COR-L47 (cell line): ENCODE measurements at places on chromosomes 7 and 10.

- no peak for DNase-seq
These were observed 51.2 kb upstream of the GTF2I start for GRCh38 chr7:74606101-74606908.

- DNase-seq, result no peak
These were observed 24.3 kb downstream of the GDI2 start for GRCh38 chr10:5788969-5789368.

- no peak for DNase-seq
These were observed 197.9 kb upstream of the BMPER start for GRCh38 chr7:33707427-33707826.

- no peak for DNase-seq
These were observed 73.2 kb upstream of the GTF2I start for GRCh38 chr7:74584160-74584954.

GRCh38 chr10:77004917-77005564, 632.6 kb downstream of the KCNMA1 start:
- no peak for DNase-seq

GRCh38 chr7:151742713-151743480, 134.0 kb downstream of the PRKAG2 start:
- no peak for DNase-seq

GRCh38 chr10:8084799-8085198, 30.3 kb downstream of the GATA3 start:
- DNase-seq, result no peak

GRCh38 chr10:106566873-106567272, 597.6 kb downstream of the SORCS1 start:
- no peak for DNase-seq

DNA sequence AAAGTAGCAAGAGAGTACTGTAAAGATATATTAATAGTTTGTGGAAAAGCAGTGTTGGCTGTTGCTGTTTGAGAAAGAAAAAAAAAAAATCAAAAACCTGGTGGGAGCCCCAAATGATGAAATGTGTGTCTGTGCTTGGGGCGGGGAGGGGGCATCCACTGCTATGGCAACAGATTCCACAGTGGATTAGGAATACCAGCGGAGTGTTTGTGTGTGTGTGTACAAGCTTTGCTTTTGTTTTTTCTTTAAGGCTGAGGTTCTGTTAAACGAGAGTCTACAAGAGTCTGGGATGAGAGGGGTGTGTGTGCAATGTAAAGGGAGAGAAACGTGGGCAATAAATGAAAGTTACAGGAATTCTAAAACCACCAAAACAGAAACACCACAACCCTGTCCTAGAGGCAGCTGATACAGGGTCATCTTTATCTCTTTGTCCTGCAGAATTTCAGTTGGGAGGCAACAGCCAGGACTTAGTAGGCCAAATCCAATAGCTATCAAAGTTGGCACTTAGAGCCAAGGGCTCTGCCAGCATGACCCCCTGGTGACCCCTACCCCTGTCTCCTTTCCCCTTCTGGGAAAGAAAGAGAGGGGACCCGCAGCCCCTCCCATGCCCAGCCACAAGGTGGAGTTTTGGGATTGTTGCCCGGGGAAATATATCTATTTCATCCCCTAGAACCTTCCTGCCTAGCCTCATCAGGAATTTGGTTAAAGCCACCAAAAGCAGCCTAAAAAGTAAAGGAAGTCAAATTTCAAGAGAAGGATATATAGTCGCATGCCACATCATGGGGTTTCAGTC, 85.4 kb downstream of the OSBPL3 start:
- DNase-seq, result no peak

DNA sequence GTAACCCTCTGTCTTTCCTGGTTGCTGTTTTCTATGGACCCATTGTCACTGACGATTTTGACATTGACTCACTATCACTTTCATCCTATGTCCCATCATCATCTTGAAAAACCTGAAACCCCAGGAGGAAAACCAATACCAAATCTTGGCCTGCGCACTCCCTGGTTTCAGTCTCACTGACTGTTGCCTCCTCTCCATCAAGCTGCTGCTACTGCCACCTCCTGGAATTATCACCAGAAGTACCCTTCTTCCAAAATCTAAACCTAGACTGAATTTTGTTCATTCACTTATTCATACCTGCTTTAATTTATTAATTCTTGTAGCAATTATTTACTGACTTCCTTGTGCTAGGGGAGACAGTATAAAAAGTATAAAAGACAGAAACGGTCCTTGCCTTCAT, 44.5 kb upstream of the ACBD5 start:
- no peak for DNase-seq

DNA sequence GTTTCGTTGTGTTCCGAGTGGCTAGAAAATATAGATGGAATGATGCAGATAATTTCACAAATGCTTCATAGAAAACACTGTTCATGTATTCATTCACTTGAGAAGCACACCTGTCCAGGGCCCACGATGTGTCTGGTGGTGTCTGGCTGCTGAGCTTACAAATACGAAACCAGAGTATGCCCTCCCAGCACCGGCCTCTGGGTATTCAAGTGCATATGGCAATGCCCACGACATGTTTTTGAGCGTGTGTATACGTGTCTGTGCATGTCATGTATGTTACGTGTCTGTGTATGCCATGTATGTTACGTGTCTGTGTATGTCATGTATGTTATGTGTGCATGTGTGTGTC, 37.9 kb downstream of the IL2RA start:
- DNase-seq, result no peak

DNA sequence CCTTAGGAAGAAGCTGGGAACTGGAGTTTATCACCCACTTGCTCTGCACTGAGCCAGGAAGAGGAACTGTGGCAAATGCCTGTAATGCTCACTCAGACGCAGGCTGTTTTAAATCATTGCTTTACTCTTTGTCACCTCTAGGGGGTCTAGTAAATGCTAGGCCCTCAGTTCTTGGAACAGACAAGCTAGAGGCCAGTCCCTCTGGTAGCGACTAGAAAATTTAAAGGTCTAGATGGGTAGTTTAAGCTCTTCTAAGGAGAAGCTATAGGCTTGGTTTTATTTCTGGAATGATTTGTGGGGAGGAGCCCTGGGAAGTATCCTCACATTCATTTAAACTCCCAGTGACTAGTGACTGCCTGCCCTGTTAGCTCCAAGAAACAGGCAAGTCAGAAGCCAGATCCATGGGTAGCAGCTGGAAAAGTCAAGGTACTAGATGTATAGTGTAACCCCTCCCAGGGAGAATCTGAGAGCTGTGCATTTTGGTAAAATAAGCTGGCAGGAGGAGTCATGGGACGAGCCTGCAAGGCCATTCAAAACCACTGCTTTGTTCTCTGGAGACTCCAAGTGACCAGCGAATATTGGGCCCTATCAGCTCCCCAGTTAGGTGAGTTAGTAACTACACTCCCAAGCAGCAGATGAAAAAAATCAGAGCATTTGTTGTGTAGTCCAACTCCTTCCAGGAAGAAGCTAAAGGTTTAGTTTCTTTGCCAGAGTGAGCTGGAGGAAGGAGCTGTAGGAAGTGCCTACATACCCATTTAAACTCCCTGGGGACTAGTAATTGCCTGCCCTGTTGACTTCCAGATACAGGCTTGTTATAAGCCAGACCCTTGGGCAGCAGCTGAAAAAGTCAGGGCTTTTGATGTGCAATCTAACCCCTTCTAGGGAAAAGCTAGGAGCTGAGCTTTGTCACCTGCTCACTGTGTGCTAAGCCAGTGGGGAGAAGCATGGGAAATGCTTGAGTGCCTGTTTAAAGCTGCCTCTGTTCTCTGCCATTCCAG, 68.9 kb downstream of the DYNC1I1 start:
- DNase-seq, result no peak

- no peak for DNase-seq
These were observed 646.7 kb downstream of the PARD3 start for GRCh38 chr10:34168439-34168838.

- DNase-seq, result no peak
These were observed 37.1 kb upstream of the EZH2 start for GRCh38 chr7:148921189-148921588.

- DNase-seq, result no peak
These were observed 726 bp downstream of the MCU start for GRCh38 chr10:72692744-72692993.

DNA sequence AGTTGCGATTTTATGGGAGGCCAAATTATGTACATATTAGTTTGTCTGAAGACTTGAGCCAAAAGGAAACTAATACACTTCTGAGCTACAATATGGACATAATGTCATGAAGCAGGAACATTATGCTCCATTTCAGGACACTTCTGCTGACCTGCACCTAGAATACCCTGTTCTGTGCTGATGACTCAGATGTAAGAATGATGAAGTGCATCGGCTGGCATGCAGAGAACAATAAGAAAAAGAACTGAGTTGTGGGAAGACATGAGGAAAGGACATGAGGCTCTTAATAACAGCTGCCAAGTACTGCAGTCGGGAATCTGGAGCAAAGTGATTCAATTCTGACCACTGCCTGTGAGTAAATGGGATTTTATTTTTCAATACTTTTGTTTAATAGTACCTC, 192.9 kb upstream of the VSTM2A start:
- DNase-seq, result no peak

- no peak for DNase-seq
These were observed 5.5 kb upstream of the MNX1 start for GRCh38 chr7:157016024-157016351.

GRCh38 chr10:24080207-24080606, 128.7 kb upstream of the KIAA1217 start:
- no peak for DNase-seq

- DNase-seq, result no peak
These were observed 214.7 kb downstream of the ELFN1 start for GRCh38 chr7:1884583-1885350.

- no peak for DNase-seq
These were observed 64.0 kb downstream of the MTPAP start for GRCh38 chr10:30284865-30285594.

DNA sequence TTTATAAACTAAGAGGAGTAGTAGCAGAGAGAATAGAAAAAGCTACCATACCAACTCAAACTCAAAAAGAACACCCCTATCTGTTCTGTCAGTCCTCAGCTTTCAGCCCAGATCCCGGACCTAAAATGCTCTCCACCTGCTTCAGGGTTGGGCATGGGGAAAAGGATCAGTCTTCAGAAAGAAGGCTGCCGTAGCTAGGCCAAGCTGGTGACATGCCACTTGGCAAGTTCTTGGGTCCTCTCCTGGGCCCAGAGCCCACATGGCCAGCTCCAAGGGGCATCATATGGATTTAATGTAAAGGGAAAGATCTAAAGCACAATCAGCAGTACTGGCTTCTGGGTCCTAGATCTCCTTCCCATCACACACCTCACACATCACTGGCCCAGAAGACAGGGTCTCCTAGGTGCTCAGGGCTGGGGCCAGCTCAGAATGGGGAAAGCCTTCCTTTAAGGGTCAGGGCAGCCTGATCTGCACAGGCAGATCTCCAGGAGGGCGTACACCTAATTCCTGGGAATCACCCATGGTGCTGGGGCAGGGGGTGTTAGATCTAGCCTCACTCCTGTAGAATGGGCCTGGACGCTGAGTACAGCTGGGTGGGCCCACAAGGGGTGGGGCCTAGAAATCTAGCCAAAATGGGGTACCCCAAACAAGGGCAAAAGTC, 2.5 kb downstream of the VAX1 start:
- DNase-seq, result no peak

DNA sequence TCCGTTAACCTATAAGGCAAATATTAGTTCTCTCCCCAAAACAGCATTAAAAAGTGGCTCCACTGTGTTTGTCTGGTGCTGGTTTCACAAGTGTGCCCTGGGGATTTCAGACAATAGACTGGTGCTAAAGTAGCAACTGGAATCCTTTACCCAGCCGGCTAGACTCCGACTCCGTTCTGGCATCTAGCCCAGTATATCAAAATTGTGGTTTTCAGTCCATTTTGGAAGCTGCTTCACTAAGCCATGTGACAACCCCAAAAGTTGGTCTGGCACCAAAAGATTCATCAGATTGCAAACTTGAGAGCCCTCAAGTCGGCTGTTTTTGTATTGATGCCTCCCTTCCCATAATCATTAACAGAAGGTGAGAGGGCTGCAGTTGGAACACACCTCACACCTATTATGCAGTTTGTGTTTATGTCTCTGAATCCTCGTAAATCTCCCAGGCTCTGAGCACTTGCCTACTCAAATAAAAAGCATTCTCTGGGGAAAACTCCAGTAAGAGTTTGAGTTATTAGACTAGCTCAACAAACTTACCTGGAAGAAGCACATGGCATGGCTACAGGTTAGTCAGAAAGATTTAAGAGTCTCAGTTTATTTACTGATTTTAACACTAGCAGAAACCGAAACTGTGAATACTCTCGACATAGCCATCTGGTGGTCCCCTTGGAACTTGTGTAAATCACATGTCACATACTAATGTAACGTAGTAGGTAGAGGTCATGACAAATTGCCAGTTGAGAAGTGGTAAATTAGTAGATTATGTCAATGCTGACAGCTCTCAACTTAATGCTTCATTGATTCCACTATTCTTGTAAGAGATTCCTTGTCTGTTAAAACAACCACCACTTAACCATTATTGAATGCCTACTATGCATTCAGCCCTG, 14.8 kb upstream of the WNT16 start:
- DNase-seq, result peak; percentile 43

GRCh38 chr10:132547421-132547861, 9.9 kb downstream of the INPP5A start:
- DNase-seq, result no peak

DNA sequence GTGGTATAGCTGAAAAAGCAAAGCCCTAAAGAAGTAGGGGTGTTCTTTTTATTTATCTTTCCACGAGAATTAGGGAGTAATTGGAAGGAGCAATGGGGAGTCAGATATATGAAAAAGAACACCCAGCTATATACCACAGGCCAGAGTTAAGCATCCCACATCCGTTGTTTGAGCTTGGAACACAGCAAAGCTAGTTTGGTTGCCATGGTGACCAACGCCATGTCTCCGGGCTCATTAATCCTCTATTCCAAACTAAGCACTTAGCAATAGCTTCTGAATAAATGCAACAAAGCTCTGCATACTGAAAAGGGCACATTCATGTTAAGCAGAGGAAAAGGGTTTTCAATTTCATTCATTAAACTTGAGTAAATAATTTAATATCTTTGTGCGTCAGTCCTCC, 23.5 kb downstream of the ASB4 start:
- peak; percentile 87 for DNase-seq

DNA sequence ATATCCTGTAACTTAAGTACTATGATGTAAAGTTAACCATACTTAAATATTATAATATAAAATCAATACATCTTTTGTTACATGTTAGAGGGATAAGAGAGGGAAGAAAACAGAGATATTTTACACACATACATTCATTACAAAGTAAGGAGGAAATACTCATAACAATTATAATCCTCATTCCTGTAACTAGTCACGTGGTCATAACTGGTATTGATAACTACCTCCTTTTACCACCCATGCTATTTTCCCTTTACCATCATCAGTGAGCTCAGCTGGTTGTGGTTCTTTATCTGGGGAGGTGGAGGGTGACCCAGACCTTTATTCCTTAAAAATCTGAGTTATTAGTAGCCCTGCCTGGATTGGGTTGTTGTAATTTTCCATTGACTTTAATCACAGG, 8.3 kb downstream of the GIMAP8 start:
- DNase-seq, result no peak

- no peak for DNase-seq
These were observed 85.1 kb upstream of the IGFBP3 start for GRCh38 chr7:46006212-46006611.

- DNase-seq, result no peak
These were observed 98.9 kb downstream of the CARD11 start for GRCh38 chr7:2944739-2945138.

GRCh38 chr7:27031289-27032172, 64.3 kb downstream of the HOXA1 start:
- DNase-seq, result no peak

- no peak for DNase-seq
These were observed 18.9 kb upstream of the NRBF2 start for GRCh38 chr10:63114031-63114814.

GRCh38 chr10:1402816-1403507, 334.4 kb downstream of the ADARB2 start:
- DNase-seq, result no peak
